Stimulated activated CD8-positive, alpha-beta memory T cell treated with anti-CD3 and anti-CD28 coated beads, Interleukin-2, amount 100 ng/mL, for 48 hours (primary cell): ENCODE measurements at places on chromosomes 2 and 18.

- DNase-seq = no peak
These were observed 261.3 kb downstream of the MBD5 start for GRCh38 chr2:148282201-148282600.

DNA sequence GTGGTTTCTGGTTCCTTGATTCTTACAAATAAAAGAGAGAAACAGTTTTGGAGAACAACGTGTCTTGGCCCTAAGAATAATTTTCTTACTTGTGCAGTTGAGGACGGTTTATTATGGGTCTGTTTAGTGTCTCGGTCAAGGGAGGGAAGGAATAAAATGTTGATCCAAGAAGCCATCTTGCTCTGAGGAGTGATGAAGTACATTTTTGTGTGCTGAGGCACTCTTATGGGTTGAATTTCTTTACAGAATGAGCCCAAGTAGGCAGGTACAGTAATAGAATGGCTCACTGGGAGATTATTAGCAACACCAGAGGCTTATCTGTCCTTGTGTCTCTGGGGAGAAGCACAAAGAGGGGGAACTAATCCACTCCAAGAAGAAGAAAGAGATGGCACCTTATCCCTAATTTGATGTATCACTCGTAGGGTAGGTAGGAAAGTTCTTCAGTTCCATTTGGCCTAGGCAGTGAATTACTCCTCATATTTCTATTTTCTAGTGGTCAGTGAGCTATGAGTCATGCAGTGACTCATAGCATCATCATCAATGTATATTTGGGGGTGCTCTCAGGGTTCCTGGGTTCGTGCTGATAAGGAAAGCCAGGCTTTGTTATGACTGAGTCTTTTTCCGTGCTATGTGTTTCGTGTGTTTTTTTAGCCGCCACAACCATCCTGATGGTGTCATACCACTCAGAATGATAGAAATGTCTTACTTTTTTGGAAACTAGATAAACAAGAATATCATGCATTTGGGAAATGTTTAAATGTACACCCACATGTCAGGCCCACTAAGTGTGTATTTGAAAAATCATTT, 250.1 kb upstream of the CTAGE1 start:
- no peak for DNase-seq

- no peak for DNase-seq
These were observed 167.4 kb downstream of the DPP10 start for GRCh38 chr2:114609801-114610200.

DNA sequence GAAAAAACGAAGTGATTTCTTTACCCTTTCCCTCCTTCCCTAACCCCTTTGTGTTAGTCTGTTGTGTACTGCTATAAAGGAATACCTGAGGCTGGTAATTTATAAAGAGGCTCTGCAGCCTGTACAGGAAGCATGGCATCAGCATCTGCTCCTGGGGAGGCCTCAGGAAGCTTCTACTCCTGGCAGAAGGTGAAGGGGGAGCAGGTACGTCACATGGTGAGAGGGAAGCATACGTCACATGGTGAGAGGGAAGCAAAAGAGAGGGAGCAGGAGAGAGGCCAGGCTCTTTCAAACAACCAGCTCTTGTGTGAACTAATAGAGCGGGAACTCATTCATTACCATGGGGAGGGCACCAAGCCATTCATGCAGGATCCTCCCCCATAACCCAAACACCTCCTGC, 126.2 kb downstream of the CAPN13 start:
- no peak for DNase-seq

DNA sequence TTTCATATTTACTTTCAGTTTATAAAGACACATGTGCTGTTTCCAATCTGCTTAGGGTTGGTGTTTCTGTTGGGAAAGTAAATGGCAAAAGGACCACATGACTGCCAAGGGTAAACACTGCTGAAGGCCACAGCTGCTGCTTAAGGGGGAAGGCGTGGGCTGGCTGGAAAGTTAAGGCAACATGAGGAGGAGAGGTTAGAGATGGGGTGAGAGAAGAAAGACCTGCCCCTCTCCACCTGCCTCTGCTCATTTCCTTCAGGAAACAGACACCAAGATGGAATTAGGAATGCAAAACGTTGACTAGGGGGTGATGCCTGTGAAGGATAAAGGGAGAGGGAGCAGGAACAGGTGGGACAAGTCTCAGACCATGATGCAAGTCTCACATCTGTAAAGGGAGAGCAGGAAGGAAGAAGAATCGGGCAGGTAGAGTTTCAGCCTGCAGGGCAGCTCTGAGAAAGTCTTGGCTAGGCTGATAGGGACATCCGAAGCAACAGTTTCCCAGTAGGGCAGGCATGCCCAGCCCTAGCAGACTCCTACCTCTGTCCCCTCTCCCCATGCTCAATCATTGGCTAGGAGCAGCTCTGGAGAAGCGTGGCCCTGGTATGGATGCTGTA, 86.0 kb downstream of the CDC42EP3 start:
- no peak for DNase-seq

DNA sequence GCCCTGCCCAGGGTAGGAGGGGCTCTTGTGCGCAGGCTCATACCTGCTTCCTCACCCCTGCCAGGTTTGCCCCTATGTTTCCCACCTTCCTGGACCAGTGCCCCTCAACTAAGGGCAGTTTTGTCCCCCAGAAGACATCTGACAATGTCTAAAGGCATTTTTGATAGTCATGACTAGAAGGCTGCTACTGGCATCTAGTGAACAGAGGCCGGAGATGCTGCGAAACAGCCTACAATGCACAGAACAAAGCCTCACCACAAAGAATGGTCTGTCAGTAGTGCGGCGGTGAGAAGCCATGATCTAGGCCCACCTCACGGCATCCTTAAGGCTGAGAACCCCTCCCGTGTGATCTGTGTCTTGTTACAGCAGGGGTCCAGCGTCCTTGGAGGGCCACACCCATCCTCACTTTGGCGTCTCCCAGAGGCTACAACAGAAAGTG, 96.0 kb downstream of the TMEM17 start:
- DNase-seq = no peak

DNA sequence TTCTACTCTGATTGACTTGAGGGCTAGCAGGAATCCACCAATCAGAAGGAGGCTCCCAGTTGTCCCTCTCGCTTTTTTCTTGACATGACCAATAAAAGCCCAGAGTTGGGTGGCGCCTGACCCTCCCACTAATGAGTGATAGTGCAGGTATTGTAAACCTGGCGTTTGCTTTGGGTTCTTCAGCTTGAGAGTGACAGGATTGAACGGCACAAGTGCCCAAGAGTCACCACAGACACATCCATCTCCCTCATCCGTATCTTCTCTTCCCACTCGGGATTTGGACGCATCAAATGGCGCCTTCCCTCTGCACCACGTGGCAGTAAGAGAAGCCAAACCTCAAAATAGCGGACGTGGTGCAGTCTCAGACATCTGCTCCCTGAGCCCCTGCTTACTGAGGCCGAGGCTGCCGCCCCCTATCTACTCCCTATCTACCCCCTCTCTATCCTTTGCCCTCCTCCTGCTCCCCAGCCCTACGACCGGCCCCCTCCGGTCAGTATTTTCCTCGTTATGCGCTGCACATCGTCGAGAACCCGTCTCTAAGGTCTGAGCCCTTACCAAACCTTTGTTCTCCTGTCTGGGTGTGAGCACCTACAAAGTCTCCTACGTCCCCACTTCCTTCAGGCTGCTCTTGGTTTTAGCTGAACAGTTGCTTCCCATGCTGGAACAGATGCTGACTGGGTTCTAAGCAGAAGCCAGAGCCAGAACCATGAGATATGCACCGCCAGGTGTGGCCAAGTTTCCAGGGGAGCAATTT, 881 bp upstream of the FAM161A start:
- DNase-seq = peak; percentile 4
